Hematopoietic multipotent progenitor cell treated with erythropoietin and hydrocortisone succinate and interleukin-3 and kit ligand, for 6 days (in vitro differentiated cells): ENCODE measurements at places on chromosomes 5 and 9.

GRCh38 chr9:125255781-125256391 lies 5.7 kb upstream of the GAPVD1 start:
- peak; percentile 68 for DNase-seq

DNA sequence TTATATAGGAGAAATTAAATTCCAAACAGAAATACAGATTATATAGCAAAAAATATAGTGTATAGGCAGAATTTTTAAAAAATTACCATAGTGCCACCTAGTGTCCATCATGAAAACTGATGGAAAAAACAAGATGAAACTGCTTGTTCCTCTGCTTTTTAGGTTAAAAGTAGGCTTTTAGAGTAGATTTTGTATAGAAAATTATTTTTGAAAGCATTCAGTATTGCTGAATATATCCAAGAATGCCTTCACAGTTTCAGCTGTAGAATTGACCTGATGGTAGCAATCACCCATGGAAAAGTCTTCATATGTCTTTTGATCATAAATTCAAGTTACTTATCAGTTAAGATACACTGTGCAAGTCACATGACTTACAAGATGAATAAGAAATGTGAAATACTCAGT lies 19.7 kb downstream of the RIOK2 start:
- DNase-seq, result peak; percentile 61

- DNase-seq, result no peak
These were observed 166.4 kb upstream of the RASA1 start for GRCh38 chr5:87101321-87101720.

DNA sequence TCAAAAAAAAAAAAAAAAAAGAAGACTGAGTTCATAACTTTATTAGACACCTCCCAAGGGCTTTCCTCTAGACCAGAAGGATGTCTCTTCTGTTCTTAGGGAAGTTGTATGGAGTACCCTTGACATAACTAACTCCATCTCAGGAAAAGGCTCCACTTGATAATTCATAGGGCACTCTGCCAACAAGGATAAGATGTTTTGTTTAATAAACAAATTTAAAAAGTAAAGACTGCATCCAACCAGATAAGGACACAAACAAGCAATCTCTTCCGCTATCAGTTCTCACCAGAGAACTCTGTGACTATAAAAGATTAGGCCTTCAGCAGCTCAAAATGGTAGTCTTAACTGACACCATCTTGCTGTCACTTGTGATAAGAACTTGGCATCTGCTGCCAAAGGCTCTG lies 65.8 kb downstream of the SFXN1 start:
- DNase-seq, result peak; percentile 74

- no peak for DNase-seq
These were observed 52.7 kb upstream of the DMRT1 start for GRCh38 chr9:788777-789176.

DNA sequence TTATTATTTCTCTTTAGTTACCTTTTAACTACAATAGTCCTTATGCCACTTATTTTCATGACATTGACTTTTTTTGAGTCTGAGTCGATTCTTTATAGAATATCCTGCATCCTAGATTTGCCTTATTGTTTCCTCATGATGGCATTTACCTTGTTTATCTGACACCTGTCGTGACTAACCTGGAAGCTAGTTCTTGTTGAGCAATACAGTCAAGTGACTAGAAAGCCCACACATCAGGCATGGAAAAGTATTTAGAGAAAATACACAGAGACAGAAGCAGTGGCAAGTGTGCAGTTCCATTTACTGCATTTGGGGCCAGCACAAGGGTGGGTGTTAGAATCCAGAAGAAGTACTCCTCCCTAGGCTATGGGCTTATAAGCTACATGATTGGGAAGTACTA lies 97.8 kb downstream of the ERMP1 start:
- no peak for DNase-seq

DNA sequence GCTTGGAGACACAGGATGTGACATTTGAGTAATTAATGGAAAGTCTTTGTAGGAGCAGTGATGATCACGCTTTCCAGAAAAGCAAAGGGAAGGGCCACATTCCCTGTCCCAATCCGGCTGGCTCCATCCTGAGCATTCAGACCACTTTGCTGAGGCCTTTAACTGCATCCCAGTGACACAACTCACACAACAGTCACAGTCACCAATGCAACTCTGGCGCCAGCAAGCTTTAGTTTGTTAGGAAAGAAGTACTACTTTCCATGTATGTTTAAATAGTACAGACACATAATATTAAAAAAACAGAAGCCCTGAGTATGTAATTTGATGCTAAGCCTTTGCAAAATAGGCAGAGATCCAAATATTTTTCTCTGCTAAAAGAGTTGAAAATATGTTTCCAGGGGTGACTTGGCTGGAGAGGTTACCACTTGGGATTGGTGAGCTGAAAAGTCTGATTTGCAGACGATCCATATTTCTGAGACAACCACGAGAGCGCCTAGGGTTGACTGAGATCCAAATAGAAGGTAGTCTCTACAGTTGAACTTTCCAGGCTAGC lies 31.7 kb upstream of the GAS1 start:
- DNase-seq, result no peak
